ENCODE measurements at places on chromosomes 1 and 21.

DNA sequence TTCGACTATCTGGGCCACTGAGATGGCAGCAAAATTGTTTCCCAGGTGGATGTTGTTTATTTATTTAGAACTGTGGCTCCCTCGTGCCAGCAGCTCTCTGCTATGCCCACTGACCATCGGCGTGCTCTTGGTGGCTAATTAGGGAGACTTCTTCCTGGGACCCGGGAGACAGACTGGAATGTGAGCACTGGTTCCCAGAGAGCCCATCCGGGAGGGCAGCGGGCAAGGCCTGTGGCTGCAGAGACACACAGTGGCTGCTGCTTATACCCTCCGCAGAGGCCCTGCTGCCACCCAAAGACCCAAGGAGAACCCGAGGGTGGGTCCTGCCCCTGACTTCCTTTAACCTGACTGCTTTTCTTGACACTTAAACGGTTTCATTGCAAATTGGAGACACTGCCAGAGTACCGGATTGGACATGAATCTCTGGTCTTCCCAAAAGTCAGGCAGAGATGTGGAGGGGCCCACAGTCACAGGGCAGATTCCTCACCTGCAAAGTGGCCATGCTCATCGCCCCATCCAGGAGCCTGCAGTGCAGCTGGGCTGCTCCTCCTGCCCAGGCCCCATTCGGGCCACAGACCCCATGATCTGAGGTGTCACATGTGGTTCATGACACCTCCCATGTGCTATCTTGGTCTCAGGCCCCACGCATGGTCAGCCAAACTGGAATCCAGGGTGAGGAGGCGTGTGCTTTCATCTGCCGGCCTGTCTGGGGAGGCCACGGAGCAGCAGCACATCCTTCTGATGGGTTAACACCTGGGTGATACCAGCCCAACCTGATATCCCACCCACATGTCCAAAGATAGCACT is 5.7 kb upstream of the MATN1 start:
- no peak for DNase-seq

DNA sequence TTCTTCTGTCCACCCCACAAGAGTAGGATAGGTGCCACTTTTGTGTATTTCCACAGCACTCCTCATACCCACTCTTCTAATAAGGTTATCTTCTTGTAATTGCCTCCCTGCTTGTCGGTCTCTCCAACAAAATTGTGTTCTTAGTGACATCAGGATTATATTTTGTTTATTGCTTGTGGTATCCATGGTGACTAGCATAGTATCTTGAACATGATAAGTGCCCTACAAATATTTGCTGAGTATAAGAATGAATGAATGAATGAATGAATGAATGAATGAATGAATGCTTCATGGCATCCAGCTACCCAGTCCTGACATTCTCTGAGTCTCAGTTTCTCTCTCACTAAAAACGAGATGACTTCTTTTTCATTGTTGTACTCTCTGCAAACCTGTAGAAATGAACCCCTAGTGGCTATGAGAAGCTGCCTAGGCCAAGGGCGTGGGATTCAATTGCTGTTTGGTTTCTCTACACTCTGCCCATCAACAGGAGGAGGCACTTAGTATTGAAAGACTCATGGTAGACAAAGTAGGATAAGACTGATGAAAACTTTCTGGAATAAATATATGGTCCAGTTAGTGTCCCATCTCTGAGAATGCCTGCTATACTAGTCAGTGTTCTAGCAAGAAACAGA is 121.0 kb downstream of the TMEM53 start:
- DNase-seq = no peak

DNA sequence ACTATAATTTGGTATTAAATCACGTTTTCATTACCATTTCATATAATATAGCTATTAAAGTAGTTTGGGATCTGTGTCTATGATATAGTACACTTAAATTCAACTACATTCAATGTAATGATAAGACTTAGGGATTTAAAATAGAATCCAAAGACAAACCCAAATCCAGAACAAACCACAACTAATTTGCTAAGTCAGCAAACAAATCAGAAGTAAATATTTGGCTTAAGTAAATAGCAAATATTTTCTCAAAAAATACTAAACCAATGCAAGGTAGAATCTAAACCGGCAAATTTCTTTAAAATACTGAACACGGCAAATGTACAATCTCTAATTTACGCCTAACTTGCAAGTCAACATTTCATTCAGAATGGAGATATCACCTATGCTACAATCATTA is 16.8 kb downstream of the YY1AP1 start:
- no peak for DNase-seq

- no peak for DNase-seq
Observed at GRCh38 chr1:83715550-83715949, 283.4 kb downstream of the TTLL7 start.

- DNase-seq = no peak
Observed at GRCh38 chr1:178055779-178056471, 38.0 kb upstream of the RASAL2 start.

GRCh38 chr1:246856371-246856770 is 75.4 kb downstream of the AHCTF1 start:
- DNase-seq = no peak

- DNase-seq = no peak
Observed at GRCh38 chr1:54476530-54477109, 70.4 kb upstream of the SSBP3 start.

GRCh38 chr1:229406798-229407197 is 27.1 kb downstream of the ACTA1 start:
- DNase-seq = no peak

- no peak for DNase-seq
Observed at GRCh38 chr1:101370488-101370887, 133.7 kb downstream of the S1PR1 start.

DNA sequence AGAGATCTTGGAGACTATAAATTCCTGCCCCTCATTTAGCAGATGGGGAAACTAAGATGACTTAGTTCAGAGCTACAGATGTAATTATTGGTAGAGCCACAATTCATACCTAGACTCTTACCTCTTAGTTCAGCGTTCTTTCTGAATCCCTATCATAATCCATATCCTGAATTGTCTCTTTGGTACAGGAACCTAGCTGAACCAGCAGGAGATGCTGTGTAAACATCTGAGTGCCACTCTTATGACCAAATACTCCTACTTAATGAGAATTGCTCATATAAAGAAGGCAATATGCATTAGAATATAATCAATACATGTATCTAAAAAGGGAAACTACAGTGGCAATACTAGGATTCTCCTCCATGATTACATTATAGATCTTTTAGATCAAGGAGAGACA is 459.0 kb downstream of the SIPA1L2 start:
- DNase-seq = no peak

GRCh38 chr21:36513430-36513829 is 33.5 kb upstream of the CLDN14 start:
- no peak for DNase-seq

GRCh38 chr1:9075022-9075421 is 5.6 kb upstream of the SLC2A5 start:
- no peak for DNase-seq

DNA sequence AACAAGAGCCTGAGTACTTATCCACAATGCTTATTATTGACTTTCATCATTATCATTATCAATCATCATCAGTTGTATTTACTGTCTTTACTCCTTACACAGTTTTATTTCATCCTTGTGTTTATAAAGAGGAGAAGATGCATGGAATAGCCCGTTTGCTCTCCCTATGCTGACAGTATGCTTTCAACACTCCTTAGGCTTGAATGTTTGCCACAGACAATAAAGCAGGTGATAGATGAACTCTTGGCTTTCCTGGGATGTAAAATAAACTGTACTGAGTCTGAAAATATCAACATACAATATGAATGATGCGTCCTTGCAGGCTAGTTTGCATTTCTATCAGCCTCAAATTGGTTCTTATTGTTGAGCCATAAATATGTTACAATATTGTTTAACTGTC is 891.8 kb upstream of the NCAM2 start:
- DNase-seq = no peak

DNA sequence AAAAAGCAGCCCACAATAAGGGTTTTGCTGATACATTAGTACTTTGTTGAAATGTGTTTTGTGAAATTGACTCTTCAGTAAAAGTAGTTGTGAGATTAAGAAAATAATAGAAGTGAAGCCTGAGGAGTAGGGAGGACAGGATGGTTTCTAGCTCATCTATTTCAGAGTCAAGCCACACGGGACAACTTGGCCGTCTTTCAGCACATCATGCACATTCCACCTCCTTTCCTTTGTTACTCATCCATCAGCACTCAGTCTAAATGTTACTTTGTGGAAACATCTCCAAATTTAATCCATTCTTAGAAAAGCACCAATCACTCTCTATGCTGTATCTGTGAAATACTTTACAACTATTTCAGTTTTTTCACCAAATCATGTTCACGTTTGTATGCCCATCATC is 223.3 kb downstream of the FGGY start:
- DNase-seq = no peak

GRCh38 chr21:37176716-37177115 is 90.4 kb downstream of the VPS26C start:
- DNase-seq = no peak

GRCh38 chr1:31586376-31587327 is 10.3 kb downstream of the TINAGL1 start:
- no peak for DNase-seq

- DNase-seq = no peak
Observed at GRCh38 chr1:23163395-23163794, 5.3 kb downstream of the LUZP1 start.

GRCh38 chr1:247228133-247228532 is 27.7 kb upstream of the VN1R5 start:
- no peak for DNase-seq

DNA sequence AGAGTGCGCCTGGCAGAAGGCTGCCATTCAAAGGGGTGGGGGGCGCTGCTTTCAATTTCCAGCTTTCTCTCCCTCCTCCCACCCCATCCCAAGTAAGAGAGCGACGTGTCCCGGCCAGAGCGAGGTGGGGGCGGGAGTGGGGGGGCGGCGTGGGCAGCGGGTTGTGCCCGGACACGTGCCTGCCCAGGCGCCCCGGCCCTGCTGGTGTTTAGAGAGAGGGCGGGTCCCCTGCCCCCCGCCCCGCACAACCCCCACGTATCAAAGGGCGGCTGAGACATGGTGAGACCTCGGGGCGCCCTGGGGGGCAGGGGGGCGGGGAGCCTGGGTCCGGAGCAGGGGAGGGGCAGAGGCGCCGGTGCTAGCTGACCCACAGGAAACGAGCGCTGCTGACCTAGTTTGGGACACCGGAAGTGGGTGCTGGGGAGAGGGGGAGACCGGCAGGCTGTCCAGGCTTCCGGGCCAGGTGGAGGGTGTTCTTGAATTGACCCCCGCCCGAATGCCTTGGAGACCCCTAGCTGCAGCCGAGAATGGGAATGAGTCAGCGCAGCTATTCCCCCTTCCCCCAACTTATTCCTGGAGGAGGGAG is 1.3 kb downstream of the ZBTB7B start:
- no peak for DNase-seq

- DNase-seq = no peak
Observed at GRCh38 chr21:37534431-37534830, 167.9 kb downstream of the DYRK1A start.

DNA sequence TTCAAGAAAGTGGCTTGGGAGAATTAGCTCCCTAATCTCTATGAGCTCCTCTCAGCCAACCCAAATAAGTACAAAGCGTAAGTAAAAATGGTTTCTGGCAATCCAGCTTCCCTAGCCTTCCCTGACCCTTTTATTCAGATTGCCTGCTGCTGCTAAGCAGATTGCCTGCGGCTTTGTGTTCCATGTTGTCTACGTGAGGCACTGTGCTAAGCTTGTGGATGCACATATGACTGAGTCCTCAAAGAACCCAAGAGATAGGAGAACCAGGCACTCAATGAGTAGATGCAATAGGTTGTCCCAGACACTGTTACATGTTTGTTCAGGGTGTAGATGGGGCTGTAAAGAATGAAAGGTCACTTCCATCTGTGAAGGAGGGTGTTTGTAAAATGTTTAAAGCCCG is 6.3 kb upstream of the OSBPL9 start:
- DNase-seq = no peak

- no peak for DNase-seq
Observed at GRCh38 chr1:84479998-84480397, 932 bp downstream of the RPF1 start.

DNA sequence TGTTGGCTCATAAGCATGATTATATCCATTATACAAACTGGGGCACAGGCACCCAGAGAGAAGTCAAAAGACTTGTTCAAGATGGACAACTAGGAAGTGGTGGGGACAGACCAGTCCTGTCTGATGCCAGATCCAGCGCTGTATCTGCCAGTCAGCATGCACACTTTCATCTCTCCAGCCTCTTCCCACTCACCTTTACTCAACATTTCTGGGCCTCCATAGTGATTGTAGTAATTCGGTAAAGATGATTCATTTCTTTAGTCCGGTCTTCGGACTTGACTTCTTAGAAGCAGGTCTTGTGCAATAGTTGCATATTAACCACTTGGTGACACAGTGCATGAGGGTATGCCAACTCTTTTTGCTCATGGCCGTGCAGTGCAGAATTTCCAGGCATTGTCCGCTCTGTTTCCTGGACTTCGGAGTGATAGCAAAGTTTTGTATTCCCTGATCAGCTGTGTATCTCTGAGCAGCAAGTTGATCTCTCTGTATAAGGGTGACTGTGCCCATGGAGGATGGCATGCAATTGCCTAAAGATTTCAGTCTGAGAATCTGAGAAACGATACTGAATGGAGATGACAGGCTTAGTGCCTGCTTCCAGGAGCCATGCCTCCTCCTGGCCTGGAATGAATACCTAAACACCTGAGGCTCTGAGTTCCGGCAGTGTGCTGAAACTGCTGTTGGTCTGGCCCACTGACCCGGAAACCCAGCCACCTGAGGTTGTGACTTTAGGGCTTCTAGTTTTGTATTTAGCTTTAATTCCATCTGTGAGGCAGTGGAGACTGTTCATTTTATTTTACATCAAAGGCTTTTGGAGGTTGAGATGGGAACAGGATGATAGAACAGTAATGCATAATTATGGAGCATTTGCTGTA is 39.0 kb downstream of the GALNT2 start:
- no peak for DNase-seq

GRCh38 chr1:36847761-36848160 is 186.6 kb downstream of the GRIK3 start:
- DNase-seq = no peak

- no peak for DNase-seq
Observed at GRCh38 chr1:213934649-213935048, 53.1 kb upstream of the PROX1 start.

GRCh38 chr1:150609732-150610131 is 19.7 kb downstream of the ENSA start:
- no peak for DNase-seq
